Mucosa of gallbladder (tissue), 1 donor: ENCODE measurements at places on chromosomes 4 and X. TPM values are rescaled to one million over a fixed set of nuclear protein-coding genes. Genes with fewer than 3 reads are reported as not detected.

- no peak for DNase-seq
Measured at GRCh38 chr4:38365748-38366310, 298.2 kb upstream of the KLF3 start.

DNA sequence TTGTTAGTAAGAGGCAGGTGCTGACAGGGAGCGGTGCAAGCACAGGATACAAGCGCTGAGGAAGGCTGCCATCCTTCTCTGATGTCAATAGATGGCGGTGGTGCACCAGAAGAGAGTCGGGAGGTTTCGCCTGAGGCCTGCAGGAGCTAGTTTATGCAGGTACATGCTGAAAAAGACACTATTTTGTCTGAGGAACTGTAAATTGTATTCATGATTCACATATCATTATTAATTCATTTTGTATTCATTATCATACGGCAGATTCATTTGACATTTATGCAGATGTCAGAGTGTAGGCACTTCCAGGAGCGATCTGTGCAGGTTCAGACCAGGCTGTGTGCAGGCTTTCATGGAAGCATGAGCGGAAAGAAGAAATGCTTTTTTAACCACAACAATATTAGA, 824.0 kb downstream of the STIM2 start:
- peak; percentile 19 for DNase-seq

DNA sequence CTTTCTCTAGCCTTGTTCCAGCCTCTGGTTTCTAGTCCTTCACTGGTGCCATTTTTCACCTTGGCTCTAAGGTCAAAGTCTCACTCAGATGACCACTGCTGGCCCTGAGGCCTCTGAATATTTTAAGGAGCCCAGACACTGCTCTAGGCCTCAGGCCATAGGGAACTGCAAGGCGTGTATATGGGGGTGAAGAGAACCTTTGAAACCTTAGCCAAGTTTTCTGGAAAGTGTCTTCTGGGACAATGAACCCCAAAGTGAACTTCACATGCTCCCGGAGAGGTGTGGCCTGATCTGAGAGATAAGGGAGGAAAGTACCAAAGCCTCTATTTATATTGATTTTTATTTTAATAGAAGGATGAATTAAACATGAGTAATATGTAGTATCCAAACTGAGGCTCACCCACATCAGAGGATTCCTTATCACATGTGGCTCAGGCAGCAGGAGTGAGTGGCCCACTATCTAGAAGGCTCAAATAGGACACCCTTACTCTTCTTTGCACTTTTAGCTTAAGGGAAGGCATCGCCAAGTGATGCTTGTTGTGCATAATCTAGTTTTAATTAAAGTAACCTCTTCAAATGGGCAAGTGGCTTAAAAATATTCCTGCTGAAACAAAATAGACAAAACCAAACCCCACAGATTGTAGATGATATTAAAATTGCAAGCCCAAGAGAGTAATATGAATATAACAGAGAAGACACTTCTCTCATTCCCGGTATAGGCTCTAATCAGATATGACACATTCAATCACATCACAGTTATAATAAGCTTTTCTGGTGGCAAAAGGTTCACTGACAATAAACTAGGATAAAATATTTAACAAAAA, 18.3 kb downstream of the GRPR start:
- no peak for DNase-seq

DNA sequence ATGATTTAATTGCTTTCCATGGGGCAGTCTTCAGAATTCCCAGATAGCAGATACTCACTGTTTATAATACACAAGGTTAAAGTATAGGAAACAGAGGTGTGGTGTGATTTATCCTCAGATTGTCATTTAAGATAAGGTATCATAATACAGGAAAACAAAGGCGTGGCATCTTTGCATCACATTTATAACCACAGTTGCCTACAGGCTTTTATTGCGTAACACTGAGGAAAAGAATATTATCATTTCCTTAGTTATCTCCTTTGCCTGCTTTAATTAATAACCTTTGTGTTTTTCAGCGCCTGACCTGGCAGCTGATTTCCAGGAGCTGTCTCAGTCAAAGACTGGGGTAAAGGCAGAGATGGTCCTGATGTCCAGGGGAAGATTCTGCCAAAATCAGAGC, 68.8 kb downstream of the SSX7 start:
- DNase-seq = no peak

GRCh38 chr4:146318894-146319293, 104.6 kb downstream of the REELD1 start:
- DNase-seq = no peak

DNA sequence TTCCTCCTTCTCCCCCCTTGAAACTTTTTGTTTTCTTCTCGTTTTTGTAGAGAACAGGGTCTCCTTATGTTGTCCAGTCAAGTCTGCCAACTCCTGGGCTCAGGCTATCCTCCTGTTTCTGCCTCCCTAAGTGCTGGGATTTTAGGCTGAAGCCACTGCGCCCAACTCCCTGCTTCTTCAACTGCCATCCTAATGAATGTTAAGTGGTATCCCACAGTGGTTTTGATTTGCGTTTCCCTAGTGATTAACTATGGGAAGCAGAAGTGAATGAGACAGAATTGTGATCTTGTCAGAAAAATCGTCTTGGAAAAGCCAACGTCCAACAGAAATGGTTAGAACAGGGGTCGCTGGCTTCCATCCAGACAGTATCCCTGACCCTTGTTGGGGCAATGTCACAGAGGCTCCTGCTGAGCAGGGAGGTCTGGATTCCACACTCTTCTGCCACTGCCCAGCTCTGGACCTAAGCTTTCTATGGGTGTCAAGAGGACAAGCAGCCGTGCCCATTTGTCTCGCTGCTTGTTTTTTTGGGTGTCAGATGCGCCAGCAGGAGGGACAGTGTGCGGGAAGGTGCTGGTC, 869 bp upstream of the ADD1 start:
- DNase-seq = no peak

DNA sequence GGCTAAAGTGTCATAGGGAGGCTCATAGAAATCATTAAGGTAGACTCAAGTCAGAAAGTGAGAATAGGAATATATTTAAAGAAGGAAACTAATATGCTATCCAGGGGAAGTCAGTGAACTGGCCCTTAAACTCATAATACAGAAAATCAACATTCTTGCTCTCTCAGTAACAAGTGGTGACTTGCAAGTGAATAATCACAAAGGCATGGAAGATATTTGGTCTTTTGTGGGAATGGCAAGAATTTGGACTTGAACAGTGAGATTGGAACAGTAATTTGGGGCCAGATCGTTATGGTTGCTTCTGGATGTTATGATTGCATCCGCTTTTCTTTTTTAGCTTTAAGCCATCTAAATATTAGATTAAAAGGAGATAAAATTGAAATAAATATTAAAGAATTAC, 103.8 kb downstream of the TBC1D19 start:
- no peak for DNase-seq

DNA sequence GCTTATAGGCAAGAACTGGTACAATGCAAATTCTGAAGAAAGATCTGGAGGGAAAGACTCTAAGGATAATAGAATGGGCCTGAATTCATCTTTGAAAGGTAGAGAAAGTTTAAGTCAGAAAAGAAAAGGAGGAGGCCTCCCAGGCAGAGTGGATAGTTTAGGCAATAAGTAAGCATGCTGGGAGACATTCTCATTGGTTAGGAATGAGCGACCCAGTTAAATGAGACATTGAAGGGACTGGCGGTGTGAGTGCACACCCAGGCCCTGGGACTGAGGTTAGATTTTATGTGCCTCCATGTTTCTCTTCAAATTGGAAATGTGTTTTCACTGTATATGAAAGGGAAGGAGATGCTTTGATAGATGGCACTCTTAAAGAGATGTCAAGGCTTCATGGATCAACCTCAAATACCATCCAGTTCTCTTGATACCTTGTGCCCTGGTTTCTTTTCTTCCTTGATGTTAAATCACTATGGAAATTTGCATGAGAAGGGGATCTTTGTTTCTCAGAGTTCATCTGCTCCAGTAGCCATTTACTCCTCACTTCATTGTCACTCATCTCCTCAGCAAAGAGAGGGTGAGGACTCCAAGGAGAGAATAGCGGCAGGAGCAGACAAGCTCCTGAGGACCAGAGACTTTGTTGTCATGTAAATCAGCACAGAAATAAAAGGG, 584.2 kb upstream of the INTU start:
- no peak for DNase-seq

- DNase-seq = no peak
Measured at GRCh38 chr4:2047781-2048581, 11.1 kb upstream of the NAT8L start.

- no peak for DNase-seq
Measured at GRCh38 chrX:148535639-148536038, 35.2 kb downstream of the AFF2 start.

DNA sequence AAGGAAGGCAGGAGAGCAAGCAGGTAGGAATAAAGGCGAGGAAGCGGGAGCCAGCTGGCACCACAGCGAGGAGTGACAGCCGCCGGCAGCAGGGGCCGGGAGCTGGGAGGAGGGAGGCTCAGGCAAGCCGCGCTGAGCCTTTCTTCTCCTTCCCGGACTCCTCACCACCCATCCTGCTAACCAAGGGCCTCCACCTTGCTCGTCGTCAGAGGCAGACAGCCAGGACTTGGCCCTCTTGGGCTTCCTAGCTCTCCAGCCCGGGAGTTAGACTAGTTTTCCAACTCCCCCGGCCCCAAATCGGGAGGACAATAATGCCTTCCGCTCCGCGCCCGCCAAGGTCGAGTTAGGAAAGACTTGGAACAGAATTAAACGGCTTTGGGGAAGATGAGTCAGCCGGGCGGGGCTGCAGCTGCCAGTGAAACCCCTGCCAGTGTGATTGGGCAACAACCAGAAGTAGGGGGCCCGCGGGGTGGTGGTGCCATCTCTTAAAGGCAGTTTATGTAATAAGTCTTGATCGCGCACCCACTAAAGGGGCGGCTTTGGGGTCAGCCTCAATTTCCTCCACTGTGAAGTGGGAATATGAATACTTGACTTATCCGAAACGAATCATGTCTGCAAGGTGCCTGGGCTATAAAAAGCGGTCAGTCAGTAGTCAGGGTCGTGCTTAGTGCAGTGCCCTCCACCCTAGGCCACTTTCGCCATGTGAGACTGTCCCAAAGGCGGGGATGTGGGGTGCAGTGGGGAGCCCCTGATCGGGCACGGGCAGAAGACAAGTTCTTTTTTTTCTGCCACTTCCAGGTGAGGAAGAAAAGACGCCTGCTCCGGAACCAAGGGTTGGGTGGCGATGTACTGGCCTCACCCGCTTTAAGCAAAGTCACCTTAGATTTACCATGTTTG, 6.7 kb upstream of the HSD17B10 start:
- peak; percentile 45 for DNase-seq

- no peak for DNase-seq
Measured at GRCh38 chr4:140243278-140243753, 89.3 kb upstream of the MAML3 start.

GRCh38 chr4:158826057-158826456, 57.2 kb downstream of the FNIP2 start:
- DNase-seq = no peak

- no peak for DNase-seq
Measured at GRCh38 chr4:159049780-159050375, 53.0 kb upstream of the RAPGEF2 start.

DNA sequence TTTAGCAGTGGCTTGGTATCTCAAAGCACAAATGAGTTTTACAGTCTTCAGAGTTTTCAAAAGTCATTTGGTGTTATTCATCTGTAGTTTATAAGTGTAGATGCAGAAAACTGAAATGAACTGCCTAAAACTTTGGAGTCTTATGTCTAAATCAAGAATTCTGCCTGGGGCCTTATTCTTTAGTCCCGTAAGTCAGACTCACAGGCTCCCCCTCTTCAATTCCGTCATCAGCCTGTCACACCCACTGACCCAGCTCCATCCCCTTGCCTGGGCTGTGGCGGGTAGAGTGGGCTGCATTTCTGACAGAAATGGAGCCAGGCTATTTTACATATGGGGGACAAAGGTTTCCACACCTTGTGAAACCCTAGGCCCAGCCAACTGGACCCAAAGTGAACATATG, 44.3 kb downstream of the TSPAN5 start:
- DNase-seq = no peak

DNA sequence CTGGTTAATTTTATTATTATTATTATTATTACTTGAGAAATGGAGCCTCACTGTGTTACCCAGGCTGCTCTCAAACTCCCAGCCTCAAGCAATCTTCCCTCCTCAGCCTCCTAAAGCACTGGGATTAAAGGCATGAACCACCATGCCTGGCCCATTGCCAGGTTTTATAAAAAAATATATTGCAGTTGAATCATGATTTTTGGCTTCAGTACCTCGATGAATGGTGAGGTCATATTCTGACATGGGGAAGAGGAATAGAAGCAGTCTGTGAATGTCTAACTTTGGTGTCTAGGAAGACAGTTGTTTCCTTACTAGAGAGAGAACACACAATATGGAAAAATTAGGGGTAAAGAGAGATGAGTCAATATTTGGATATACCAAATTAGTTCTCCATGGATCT, 32.0 kb downstream of the CCSER1 start:
- no peak for DNase-seq

DNA sequence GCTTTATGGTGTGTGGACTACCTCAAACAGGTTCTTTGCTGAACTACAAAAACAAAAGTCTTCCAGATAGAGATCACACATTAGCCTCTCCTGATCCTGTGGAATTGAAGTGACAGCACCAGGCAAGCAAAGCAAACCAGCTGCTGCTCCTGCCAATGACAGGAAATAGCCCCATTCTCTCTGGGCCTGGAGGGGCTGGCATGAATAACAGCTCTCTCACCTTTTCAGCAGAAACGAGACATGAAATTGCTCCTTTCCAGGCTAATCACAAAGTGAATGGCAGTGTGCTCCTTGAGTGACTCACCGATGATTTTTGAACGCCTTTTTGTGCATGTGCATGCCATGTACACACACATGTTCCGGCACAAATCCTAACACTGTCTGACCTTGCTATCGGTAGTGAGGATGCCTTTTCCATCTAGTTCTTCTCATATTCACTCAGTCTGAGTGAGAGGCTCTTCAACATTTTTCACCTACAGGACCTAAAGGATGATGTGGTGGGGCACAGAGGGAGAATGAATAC, 24.4 kb downstream of the MFAP3L start:
- DNase-seq = no peak

GRCh38 chrX:119087121-119087520, 14.3 kb downstream of the CT47C1 start:
- DNase-seq = no peak

DNA sequence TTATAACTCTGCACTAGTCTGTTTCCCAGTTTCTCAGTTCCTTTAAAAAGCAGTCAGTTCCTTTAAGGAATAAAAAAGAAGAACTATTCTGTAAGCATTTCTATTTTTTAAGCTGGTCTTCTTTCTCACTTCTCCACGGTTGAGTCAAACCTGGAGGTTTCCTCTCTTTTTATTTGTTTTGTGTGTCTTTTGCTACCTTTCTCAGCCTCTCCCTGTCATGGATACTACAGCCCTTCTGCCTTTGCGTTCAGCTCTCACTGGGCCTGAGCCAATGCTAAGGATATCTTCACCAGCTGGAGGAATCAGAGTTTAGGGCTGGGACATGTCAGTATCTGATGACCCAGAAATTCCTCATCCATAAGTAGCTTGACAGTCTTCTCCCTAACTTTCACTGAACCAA, 49.7 kb upstream of the PRKX start:
- DNase-seq = no peak

GRCh38 chr4:25567253-25567652, 88.4 kb upstream of the SLC34A2 start:
- no peak for DNase-seq

The LONRF3 gene
- total RNA-seq = 4.7 TPM

The USP11 gene
- 59.0 TPM for total RNA-seq

The CFAP47 gene
- 0.17 TPM for total RNA-seq

The CD38 gene
- 1.1 TPM for total RNA-seq

The TRIM2 gene
- total RNA-seq = 146 TPM

The POU4F2 gene
- not detected for total RNA-seq

The ZNF630 gene
- total RNA-seq = 6.0 TPM

The NUP62CL gene
- 3.2 TPM for total RNA-seq

The PNMA5 gene
- not detected for total RNA-seq

The SLITRK4 gene
- total RNA-seq = 1.2 TPM

The CT55 gene
- total RNA-seq = not detected

The CFP gene
- total RNA-seq = 2.4 TPM

The PAK3 gene
- total RNA-seq = 1.0 TPM

The AKAP4 gene
- total RNA-seq = not detected

The TCEAL1 gene
- 37.5 TPM for total RNA-seq
